ENCODE measurements at places on chromosomes 2 and 18. TPM values are rescaled to one million over a fixed set of nuclear protein-coding genes. Genes with fewer than 3 reads are reported as not detected.

DNA sequence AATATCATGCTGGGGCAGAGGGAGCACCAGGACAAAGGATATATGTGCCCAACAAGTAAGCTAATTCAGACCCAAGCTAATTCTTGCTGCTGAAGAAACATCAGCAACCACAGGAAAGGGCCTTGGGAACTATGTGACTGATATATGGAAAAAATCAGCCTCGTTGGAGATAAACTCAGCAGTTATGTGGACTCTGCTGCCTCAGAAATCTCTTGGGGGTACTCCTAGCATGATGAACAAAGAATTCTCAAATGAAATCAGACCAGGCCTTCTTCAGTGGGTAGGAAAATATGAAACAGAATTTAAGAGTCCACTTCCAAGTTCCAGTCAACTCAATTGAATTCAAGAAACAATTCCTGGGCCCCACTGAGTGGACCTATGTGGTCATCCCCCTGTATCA, 367.9 kb downstream of the TNS1 start:
- H3K27me3 ChIP-seq, result no peaks in the 10 kb centered on the region
- H3K36me3 ChIP-seq, result no peaks in the 10 kb centered on the region
- H3K27ac ChIP-seq, result no peak overlapping the region
- peaks cover 5% of the 10 kb centered on the region for H3K4me1 ChIP-seq
- no peak for DNase-seq

GRCh38 chr2:136257893-136258292, 139.9 kb upstream of the CXCR4 start:
- H3K27me3 ChIP-seq, result no peaks in the 10 kb centered on the region
- no peaks in the 10 kb centered on the region for H3K36me3 ChIP-seq
- H3K4me3 ChIP-seq, result no peak overlapping the region

GRCh38 chr2:203891474-203891873, 23.9 kb downstream of the CTLA4 start:
- no peak overlapping the region for H3K27ac ChIP-seq
- H3K27me3 ChIP-seq, result no peaks in the 10 kb centered on the region
- H3K36me3 ChIP-seq, result no peaks in the 10 kb centered on the region
- H3K4me1 ChIP-seq, result peaks cover 42% of the 10 kb centered on the region
- no peak overlapping the region for H3K4me3 ChIP-seq

Gene MARCO
- total RNA-seq, result 8.7 TPM

Gene IGFBP5
- total RNA-seq, result 775 TPM

Gene UGT1A5
- total RNA-seq, result not detected

Gene XIRP2
- total RNA-seq, result not detected
